Esophagus mucosa (tissue), 1 donor: ENCODE measurements at places on chromosomes 3 and 15.
A peak's percentile ranks its signal among the peaks of the same experiment; 100 is the strongest.

DNA sequence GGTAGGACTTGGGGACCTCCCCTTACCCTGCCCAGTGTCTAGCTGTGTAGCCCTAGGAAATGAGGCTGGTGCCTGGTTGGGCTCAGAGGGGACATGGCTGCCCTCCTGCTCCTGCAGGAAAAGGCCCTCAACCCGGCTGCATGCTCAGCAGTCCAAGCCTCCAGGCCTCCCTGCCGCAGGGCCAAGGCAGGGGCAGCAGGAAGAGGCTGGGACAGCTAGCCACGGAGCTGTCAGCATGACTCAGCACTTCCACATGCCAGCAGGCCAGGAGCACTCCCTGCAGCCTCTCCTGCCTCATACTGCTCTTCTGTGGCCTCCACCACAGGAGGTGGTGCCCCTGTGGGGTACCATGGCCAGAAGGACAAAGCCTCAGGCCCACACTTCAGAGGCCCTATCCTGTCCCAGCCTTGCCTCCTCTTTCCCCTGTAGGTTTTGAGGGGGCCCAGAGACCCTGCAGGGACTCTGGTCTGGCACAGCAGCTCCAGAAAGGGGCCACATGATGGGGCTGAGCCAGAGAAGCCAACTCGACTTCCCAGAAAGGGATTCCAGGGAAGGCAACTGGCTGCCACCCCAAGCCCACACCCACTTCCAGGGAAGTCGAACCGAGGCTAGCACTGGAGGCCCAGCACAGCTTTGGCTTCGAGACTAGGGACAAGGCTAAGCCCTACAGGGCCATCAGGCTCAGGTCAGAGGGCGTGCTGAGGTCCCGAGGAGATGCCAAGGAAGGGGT lies 19.5 kb downstream of the TKT start:
- ATAC-seq, result peak; percentile 72

DNA sequence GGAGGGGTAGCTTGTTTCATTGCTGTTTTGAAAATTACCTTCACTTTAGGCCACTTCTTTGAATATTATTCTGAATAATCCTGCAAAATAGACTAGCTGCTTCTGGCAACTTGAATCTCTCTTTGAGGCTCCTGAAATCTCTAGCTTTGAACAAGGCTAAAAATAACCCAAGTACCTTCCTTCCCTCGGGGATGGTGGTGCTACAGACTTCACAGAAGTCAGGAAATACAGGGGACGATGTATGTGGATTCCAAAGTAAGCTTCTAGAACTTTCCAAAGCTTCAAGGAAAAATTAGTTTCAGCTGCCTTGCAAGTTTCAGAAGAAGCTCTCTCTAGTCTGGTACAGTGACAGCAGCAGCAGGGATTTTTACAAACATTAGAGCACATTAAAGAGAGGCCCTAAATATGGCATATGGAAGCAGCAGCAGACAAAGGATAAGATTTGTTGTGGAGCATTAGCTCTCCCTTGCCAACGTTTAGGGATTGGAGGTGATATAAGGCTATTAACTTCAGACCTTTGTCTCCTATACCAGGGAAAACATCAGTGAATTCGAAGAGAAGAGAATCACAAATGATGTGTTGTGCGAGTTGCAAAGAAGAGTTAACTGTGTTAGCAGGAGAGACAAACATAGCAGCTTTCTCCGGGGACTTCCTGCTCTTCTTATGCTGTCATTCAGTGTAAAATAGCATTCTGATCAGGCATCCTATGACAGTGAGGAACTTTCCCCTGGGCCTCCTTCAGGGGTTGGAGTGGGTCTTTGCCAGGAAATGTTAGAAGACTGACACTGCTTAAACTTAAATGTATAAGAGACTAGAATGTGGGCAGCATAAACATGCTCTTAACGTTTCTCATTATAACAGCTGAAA lies 783.0 kb upstream of the ARPP21 start:
- ATAC-seq, result no peak

- no peak for ATAC-seq
Measured at GRCh38 chr15:35746121-35746520, 200.2 kb upstream of the DPH6 start.

DNA sequence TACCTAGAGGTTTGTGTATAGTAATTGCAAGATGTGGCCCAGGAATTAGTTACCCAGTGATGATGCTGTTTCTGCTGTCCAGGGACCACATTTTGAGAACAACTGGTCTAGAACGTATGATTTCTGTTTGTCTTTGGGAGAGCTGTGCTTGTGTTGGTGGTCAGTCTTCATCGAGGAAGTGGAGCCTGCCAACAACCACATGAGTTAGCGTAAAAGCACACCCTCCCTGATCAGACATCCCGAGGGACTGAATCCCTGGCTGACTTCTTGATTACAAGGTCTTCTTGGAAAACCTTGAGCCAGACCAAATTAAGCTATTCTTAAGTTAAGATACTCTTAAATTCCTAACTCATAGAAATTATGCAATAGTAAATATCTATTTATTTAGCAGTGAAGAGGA lies 81.7 kb upstream of the ZPLD1 start:
- ATAC-seq, result no peak
